Spinal cord (tissue), 10 donors: ENCODE measurements at places on chromosomes 2 and 18.

DNA sequence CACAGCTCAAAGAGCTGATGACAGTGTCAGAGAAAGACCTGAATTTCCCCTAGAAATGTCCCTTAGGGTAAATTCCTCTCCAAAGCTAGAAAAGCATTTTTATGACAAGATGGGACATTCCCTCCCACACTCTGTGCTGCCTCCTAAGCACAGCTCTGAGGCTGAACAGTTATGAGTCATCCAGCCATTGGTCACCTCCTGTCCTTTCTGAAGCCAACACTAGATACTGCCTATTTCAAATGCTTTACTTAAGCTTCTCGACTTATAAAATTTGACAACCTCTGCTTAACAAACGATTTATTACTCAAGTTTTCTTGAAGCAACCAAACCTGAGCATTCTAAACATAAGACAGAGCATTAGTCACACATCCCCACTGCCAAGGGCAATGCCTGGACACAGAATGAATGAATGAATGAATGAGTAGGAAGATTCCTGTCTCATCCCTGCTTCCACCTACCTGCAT lies 35.4 kb downstream of the B4GALT6 start:
- DNase-seq, result no peak

DNA sequence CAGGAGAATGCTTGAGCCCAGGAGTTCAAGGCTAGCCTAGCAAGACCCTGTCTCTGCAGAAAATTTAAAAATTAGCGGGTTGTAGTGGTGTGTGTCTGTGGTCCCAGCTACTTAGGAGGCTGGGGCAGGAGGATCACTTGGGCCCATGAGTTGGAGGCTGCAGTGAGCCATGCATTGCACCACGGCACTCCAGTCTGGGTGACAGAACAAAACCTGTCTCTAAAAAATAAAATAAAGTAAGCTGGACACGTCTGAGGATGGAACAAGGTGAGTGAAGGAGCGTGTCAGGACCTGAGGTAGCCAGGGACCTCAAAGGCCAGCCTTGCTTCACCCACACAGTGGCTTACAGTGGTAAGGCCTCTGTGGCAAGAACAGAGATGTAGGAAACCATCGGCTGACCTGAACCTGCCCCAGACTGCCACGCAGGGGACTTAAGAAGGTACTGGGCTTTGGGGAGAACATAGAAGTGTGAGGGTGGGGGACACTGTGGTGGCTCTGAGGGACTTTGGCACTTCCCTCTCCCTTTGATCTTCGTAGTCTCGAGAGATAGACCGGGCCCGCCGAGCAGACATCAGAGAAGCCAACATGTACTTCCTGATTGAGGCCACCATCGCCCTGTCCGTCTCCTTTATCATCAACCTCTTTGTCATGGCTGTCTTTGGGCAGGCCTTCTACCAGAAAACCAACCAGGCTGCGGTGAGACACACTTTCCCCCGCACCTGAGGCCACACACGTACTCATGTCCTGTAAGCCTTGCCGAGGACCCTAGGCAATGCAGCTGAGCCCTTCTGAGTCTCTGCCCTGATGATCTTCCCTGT lies 7.5 kb downstream of the SLC11A1 start:
- no peak for DNase-seq

- no peak for DNase-seq
These were observed 141.7 kb downstream of the OTX1 start for GRCh38 chr2:63192169-63192888.

- no peak for DNase-seq
These were observed 71.2 kb downstream of the EPAS1 start for GRCh38 chr2:46368401-46368800.

DNA sequence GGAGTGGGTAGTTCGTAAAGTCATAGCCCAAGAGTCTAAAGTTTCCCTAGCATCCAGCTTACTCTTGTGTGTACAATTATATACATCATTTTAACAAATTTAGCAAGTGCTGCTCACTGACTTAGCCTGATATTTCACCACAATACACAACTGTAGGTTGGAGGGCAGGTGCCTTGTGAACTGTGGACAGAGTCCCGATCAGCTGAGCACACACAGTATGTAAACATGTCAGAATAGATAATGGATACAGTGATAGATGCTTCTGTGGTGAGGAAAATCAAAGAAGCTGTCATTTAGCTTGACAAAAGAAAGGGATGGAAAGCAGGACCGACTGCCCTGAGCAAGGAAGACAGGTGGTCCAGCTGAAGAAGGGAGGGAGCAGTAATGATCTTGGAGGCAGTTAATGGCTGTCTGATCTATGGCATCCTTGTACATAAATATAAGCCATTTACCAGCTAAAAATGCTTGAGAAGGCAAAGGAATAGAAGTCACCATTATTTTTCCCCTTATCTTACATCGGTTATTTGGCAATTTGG lies 372.8 kb upstream of the UBE2E3 start:
- no peak for DNase-seq

- DNase-seq, result no peak
These were observed 281.8 kb upstream of the TCF4 start for GRCh38 chr18:55869556-55870501.

- peak; percentile 81 for DNase-seq
These were observed 111.6 kb downstream of the AGAP1 start for GRCh38 chr2:235605312-235606003.

- DNase-seq, result no peak
These were observed 111.3 kb downstream of the LRATD1 start for GRCh38 chr2:14743861-14744260.

GRCh38 chr2:205898744-205899143 lies 187.2 kb downstream of the INO80D start:
- no peak for DNase-seq

DNA sequence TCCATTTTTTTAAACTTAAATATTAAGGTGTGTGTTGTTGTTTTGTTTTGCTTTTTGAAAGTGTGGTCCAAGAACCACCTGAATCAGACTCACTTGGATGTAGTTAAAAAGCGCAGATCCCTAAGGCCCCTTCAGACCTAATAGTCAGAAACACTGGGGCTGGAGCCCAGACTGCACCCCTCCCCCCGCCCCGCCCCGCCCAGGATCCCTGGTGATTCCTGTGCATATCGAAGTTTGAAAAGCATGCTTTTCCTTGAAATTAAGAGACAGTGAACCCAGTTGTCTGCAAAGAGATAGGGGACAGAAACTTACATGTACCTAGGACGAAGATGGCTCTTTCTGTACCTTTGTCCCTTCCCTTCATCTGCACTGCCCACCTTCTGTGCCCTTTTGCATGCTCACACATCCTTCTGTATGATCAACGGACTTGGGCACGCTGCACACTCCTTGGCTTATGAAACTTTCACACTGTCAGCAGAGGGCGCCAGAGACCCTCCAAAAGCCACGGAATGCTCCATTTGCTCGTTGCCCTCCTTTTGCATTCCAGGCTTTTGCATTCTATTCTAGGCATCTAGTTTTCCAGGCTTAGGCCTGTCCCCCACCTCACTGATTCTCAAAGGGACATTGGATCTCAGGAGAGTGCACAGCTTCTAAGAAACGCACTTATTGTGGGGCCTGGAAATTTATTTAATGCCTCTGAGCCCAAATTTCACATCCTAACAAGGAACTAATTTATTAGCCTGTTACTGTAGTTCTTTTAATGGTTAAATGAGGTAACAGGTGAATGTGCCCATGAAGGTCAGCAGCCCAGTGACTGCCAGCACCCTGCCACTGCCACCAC lies 32.8 kb upstream of the SLC14A1 start:
- DNase-seq, result peak; percentile 67

DNA sequence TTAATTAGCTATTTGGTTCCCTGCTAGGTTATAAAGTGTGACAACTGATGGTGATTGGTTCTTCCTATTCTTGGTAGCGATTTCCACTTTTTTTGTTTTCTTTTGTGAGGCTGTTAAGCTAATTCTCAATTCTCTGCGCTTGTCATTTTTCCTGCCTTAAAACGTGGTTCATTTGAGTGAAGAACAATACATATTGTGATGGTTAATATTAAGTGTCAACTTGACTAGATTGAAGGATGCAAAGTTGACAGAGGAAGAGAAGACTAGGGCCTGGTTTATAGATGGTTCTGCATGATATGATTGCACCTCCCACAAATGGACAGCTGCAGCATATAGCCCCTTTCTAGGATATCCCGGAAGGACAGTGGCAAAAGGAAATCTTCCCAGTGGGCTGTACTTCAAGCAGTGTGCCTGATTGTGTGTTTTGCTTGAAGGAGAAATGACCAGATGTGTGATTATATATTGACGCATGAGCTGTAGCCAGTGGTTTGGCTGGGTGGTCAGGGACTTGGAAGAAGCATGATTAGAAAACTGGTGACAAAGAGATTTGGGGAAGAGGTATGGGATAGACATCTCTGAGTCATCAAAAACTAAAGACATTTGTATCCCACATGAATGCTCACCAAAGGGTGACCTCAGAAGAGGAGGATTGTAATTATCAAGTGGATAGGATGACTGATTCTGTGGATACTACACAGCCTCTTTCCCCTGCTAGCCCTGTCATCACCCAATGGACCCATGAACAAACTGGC lies 39.4 kb upstream of the ZNF804A start:
- no peak for DNase-seq

- no peak for DNase-seq
These were observed at the start of gene FKBP1B for GRCh38 chr2:24049485-24050021. Gene FKBP1B (plus strand): TSS chr2:24049741. CDS start chr2:24049850, 109 bp downstream.
